Stimulated activated naive CD8-positive, alpha-beta T cell treated with anti-CD3 and anti-CD28 coated beads, Interleukin-15, amount 100 ng/mL, for 72 hours (primary cell): ENCODE measurements at places on chromosomes 3 and 15.

DNA sequence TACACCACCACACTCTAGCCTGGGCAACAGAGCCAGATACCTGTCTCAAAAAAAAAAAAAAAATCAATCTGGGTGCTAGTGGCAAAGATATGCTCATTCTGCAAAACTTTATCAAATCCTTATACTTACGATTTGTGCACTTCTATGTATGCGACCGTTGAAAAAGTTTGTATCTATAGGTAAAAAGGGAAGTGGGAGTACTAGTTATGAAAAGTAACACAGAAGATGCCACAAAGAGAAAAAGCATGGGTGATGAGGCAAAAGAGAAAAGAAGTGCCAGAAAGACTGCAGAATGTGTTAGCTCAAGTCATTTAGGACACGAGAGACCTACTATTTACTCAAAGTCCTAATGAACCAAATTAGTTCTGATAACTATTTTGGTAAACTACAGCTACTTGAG lies 407.8 kb downstream of the SHQ1 start:
- no peak for DNase-seq

DNA sequence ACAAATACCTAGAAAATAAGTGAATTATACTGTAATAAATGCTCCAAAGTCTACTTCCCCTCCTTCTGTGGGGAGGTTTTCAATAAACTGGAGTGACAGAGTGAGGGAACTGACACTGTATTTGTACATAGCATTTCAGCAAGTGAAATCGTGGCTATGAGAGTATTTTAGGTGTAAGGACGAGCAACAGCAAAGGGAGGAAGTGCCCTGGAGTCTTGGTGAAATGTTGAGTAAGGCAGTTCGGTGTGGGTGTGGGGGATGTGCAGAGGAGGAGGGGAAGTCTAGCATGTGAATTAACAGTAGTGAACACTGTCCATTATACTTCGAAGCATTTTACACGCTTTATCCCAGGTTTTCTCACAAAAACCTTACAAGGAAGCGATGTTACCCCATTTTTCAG lies 18.1 kb upstream of the P2RY13 start:
- no peak for DNase-seq

GRCh38 chr3:156029208-156029607 lies 91.2 kb upstream of the KCNAB1 start:
- DNase-seq, result no peak

DNA sequence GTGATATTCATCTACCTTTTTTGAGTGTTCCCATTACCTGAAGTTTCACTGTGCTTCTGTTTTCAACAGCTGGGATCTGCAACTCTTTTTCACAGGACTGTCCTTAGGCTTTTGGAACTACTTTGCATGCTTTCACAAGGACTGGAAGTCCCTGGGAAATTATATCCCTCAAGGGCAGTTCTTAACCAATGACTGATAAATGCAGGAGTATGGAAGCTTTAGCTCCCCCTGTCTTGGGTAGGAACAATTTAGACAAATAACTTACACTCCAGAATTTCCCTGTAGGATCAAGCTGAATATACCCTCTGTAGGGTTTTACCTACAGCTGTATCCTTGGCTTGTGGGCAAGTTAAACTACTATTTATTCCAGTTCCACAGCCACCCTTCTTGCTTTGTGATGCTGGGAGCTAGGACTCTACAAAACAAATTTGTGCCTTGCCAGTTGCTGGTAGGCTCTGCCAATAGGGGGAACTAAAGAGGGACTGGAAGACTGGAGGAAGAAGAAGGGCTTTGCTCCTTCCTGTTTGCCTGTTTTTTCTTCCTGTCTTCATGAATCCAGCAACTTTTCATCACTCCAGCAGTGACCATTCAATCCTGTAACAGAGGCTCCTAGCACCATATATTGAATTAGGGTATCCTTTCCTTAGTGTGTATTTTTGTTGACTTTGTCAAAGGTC lies 6.8 kb upstream of the ZNF280D start:
- no peak for DNase-seq

DNA sequence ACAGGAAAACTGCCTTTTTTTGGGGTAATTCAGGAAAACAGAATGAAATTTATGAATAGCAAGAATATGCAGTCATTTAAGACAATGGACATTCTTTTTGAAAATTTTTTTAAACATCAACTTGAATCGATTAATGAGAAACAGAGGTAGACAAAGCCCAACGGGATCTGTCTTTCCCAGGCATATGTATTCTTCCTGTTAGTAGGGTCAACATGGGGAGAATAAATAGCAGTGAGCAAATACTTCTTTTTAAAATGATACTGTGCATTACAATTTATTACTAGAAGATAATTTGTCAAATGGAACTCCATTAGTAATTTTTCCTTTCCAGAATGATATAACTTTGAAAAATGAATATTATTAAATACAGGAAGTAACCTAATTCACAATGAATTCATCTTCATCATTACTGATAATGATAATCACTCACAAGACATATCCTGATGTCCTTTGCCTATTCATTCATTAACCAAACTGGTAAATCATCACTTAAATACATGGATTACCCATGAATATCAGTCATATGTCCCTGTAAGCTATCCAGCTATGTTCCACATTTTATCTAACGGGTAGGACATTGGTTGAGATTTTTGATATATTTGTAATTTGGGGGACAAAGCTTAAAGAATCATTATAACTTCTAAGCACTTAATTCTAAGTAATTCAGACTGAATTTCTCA lies 209.2 kb upstream of the CDIN1 start:
- DNase-seq, result no peak

DNA sequence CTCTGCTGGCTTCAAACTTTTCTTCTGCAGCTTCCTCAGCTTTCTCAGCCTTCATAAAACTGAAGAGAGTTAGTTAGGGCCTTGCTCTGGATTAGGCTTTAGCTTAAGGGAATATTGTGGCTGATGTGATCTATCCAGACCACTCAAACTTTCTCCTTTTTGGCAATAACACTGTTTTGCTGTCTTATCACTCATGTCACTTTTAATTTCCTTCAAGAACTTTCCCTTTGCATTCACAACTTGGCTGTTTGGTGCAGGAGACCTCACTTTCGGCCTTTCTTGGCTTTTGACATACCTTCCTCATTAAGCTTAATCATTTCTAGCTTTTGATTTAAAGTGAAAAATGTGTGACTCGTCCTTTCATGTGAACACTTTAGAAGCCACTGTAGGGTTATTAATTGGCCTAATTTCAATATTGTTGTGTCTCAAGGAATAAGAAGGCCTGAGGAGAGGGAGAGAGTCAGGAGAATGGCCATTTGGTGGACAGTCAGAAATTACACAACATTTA lies 60.7 kb downstream of the SLC24A1 start:
- DNase-seq, result no peak

DNA sequence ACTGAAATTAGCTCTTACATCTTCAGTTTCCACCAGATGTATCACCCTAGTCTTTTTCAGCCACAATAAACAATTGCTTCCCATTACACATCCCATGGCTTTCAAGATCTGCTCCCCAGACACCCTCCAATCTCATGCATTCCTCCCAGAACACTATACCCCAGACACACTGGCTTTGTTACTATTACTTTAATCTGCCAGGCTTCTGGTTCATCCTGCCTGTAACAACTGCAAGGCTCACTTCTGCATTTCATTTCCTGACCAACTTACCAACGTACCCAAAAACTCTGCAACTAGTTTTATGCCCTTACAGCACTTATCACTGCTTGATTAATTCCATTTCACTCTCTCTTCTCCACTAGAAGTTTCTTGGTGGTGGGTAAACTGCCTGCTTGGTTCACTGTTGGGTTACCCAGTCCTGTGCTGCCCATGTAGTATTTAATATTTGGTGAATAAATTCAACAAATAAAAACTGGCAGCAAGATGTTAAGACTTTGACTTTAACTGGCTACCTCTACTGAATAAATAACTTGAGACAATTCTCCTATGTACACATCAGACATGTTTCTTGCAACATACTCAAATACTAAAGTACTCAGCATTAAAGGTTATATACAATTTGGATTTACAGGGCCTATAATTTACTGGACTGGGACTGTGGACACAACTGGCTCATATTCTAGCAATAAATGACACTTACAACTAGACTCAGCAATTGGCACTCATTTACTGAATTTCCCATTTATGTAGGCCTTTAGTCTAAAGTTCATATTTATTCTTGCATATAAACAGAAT lies 2.7 kb downstream of the RPL22L1 start:
- DNase-seq, result no peak

- DNase-seq, result no peak
These were observed 26.9 kb upstream of the HCN4 start for GRCh38 chr15:73395671-73396070.

DNA sequence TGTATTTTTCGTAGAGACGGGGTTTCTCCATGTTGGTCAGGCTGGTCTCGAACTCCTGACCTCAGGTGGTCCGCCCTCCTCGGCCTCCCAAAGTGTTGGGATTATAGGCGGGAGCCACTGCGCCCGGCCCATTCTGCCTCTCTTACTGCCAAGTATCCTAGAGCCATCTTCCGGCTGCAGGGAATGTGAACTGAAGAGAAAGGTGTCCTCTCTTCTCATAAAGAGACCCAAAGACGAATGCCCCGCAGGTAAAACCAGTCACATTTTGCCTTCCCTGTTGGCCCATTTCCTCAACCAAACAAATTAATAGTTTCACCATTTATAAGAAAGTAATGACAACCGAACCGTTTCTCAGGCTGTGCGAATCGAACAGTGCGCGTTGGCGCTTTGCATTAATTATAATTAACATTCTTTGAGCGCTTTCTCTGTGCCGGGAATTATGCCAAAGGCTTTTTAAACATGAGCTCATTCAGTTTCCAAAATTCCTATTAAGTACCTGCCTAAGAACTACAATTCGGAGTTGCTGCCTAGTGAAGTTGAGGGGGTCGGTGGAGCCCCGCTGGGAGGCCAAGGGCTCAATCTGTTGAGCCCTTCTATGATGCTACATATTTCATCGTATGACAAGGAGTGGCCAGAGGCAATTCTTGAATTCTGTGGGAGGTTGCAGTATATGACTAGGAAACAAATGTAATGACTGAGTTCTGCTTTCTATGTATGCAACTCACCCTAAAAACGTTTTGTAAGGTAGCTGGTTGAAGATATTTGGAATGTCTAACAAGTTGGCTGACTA lies 819 bp upstream of the RPL24 start:
- DNase-seq, result peak; percentile 23

GRCh38 chr15:77826006-77826695 lies 193.4 kb upstream of the LINGO1 start:
- no peak for DNase-seq

- DNase-seq, result no peak
These were observed 62.0 kb downstream of the P3H2 start for GRCh38 chr3:190058521-190059241.

DNA sequence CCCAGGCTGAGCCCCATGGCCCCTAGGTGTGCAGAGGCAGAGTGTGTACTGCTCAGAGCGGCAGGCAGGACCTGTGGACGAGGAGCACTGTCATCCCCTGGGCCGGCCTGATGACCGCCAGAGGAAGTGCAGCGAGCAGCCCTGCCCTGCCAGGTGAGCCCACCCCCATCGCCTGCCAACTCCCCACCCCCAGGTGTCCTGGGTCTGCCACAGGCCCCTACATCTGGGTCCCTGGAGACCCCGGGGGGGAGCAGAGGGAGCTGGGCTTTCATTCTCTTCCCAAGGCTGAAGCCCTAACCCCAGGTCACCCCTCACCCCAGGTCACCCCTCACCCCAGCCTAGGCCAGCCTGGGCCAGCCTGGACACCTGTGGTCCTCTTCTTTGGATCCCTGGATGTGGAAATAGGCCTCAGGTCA lies 93.1 kb downstream of the TBC1D2B start:
- DNase-seq, result no peak

- no peak for DNase-seq
These were observed 31.3 kb downstream of the DNASE1L3 start for GRCh38 chr3:58179235-58180098.

DNA sequence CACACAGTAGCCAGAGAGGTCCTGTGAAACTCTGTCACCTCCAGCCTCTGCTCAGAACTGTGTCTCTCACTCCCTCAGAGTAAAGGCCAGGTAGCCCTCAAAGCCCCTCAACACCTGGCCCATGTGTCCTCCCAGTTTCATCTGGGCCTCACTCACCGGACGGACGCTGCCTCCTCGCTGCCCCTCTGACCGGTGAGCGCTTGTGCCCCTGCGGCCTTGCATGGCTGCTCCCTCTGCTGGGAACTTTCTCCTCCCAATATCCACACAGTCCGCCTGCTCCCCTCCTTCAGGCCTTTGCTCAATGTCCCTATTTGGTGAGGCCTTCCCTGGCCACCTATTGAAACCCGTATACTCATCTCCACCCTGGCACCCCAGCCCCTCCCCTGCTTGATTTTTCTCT lies 36.8 kb upstream of the TRH start:
- no peak for DNase-seq

- DNase-seq, result no peak
These were observed 696 bp upstream of the SNRK start for GRCh38 chr3:43285644-43286043.

DNA sequence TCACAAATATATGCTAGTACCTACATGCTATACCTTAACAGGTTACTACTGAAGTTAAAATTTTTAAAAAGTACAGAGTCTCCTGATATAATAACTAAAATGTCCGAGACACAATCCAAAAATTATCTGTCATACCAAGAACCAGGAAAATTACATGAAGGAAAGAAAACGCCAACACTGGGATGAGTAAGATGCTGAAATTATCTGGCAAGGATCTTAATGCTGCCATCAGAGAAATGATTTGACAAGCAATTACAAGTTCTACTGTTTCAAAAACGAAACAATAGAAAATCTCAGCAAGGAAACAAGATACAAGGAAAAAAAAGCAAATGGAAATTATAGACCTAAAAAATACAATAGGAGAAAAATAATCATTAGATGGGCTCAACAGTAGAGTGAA lies 92.5 kb downstream of the UBE3A start:
- DNase-seq, result no peak

- DNase-seq, result no peak
These were observed 16.1 kb downstream of the C3orf22 start for GRCh38 chr3:126542340-126543241.

- no peak for DNase-seq
These were observed 50.3 kb downstream of the MRPS25 start for GRCh38 chr3:15014606-15015328.

- DNase-seq, result no peak
These were observed 2.5 kb upstream of the SLC38A3 start for GRCh38 chr3:50202353-50203112.

- DNase-seq, result no peak
These were observed 1280.5 kb downstream of the OTOL1 start for GRCh38 chr3:162777118-162777517.

DNA sequence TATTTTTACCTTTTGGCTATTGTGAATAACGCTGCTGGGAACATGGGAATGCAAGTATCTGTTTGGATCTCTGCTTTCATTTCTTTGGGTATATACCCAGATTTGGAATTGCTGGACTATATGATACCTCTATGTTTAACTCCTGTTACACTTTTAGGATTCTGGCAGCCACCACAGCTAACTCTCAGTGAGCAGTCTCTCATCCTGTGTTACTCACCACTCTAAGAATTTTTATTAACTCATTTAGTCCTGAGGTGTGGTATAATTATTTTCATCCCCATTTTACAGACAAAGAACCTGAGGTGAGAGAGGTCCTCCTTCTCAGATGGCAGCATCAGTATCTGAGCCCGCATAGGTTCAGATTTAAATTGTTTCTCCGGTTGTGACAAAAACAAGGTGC lies 1.1 kb downstream of the SPATA12 start:
- DNase-seq, result no peak

- no peak for DNase-seq
These were observed 27.2 kb downstream of the BCL2A1 start for GRCh38 chr15:79943820-79944219.
